MG63 (cell line): ENCODE measurements at places on chromosomes 12 and 14. TPM values are rescaled to one million over a fixed set of nuclear protein-coding genes. Genes with fewer than 3 reads are reported as not detected.

The SOAT2 gene
- not detected in 2 replicates for total RNA-seq

The ERGIC2 gene
- total RNA-seq, result 140 and 257 TPM in 2 replicates

The AEBP2 gene
- 13.4 and 21.9 TPM in 2 replicates for total RNA-seq

The GARIN6 gene
- not detected in 2 replicates for total RNA-seq
